Ecto neural progenitor cell (in vitro differentiated cells): ENCODE measurements at places on chromosomes 2 and 18.

GRCh38 chr2:20149703-20150030 lies 75.3 kb downstream of the SDC1 start:
- DNase-seq = no peak

DNA sequence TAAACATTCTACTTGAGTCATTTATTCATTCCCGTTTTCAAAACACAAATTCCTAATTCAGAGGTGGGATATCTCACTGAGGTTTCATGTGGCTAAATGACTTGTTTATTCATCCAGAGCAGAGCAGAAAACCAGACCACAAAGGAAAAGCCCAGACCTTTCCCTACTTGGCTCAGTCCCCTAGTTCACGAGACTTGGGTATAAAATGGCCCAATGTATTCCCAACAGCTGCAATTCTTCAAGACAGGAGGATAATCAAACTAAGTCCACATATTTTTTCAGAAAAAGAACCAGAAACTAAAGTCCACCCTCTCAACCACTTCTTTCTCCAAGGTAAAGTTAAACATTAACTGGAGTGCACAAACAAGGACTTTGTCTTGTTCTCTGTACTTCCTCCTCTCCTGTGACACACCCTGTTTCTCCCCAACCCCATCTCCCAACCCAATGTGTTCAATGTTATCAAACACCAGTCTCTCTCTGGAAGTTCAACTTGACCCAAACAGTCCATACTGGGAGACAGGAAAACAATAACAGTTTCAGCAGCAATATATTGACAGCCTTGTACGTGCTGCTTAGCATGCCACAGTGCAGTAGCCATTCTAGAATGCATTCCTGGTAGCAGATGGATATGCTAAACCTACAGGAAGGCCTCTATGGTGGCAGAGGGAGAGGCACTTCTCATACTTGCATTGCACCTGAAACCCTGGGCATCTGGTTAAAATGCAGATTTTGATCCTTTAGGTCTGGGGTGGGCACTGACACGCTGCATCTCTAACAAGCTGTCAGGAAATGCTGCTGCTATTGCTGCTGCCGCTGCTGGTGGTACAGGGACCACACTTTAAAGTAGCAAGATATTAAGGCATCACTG lies 110.7 kb downstream of the INO80D start:
- no peak for DNase-seq

DNA sequence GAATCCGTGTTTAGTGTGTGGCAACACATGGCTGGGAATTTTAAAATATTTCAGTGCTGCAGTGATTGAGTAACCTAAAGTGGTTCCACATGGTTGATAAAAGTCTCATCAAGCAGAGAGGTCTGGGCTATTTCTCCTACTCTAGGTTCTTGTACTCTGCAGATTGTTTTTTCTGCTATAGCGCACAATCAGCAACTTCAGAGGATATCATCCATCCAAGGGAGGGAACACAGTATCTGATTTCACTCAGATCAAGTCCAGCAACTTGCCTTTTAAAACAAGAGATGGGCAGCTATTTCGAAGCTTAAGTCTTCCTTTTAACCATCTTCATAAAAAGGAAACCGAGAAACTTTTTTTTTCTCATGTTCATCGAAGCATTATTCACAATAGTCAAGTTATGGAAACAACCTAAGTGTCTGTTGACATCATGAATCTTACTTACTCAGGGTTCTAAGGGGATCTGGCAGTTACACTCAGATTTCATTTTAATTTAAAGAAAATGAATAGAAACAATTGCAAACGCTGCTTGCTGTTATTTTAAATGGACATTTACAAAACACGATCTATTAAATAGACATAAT lies 172.7 kb upstream of the TRIB2 start:
- no peak for DNase-seq

GRCh38 chr18:46718501-46719341 lies 38.1 kb downstream of the ST8SIA5 start:
- DNase-seq = no peak

GRCh38 chr18:49617329-49617695 lies 55.5 kb downstream of the LIPG start:
- no peak for DNase-seq

- DNase-seq = no peak
Observed at GRCh38 chr2:230668939-230669303, 43.7 kb upstream of the CAB39 start.

DNA sequence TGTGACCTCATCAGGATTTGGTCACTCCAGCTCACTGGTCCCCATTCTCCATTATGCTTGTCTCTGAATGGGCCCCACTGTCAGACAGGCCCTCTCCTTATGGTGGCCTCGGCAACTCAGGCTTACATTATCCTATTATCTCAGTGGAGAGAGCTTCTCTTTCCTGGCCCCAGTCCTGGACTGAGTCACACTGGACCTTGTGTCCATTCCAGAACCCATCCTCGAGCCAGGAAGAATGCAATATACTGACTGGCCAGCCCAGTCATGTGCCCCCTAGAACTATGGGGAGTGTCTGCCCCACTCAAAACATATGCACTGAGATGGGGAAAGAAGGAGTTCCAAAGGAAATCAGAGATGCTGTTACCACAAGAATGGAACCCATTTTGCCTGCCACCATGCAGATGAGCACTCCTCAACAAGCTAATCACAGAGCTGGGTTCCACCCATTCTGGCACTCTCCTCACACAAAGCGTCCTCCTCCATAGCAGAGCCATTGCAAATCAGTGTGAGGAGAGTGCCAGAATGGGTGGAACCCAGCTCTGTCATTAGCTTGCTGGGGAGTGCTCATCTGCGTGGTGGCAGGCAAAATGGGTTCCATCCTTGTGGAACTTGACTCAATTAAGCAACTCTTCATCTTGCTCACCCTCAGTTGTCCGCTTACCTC lies 71.9 kb downstream of the CHRNA1 start:
- DNase-seq = no peak

DNA sequence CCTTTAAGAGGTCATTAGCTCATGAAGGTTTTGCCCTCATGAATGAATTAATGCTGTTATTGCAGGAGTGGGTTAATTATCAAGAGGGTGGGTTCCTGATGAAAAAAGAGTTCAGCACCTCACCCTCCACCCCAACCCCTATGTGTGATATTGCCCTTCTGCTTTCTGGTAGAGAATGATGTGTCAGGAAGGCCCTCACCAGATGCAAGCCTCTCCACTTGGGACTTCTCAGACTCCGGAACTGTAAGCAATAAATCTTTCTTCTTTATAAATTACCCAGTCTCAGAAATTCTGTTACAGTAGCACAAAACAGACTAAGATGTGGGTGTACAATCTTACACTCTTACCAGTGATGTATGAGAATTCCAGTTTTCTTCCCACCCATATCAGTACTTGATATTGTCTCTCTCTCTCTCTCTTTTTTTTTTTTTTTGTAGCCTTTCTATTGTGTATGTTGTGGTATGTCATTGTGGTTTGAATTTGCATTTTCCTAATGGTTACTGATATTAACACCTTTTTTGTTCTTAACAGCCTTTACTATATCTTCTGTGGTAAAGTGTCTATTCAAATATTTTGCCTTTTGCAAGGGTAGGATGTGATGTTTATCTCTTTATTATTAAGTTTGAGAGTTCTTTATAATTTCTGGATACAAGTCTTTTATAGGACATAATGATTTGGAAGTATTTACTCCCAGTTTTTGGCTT lies 10.4 kb upstream of the MAP2 start:
- no peak for DNase-seq

- no peak for DNase-seq
Observed at GRCh38 chr2:20381457-20381856, 30.8 kb upstream of the PUM2 start.

DNA sequence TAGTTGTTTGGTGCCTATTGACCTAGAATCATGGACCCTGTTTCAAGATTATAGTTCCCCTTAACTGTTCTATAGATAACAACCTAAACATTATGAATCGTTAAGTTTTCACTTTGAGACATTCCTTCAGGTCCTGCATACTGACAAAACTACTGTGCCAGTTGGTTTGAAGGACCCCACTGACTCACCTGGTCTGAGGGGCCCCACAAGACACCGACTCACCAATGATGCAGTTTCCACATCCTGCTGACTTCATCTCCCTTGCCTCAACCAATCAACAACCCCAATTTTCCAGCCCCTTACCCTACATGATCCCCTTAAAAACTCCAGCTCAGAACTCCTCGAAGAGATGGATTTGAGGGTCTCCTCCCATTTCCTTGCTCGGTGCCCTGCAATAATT lies 89.6 kb upstream of the CCDC141 start:
- DNase-seq = no peak
